ENCODE measurements at places on chromosomes 6 and 20.

GRCh38 chr20:59124296-59125029, 39.2 kb upstream of the ZNF831 start:
- peak overlapping the region; percentile 11 for H3K4me3 ChIP-seq
- peaks cover 71% of the 10 kb centered on the region for H3K4me1 ChIP-seq
- no peaks in the 10 kb centered on the region for H3K27me3 ChIP-seq
- H3K36me3 ChIP-seq = no peaks in the 10 kb centered on the region

GRCh38 chr6:46808806-46809205, 15.6 kb downstream of the MEP1A start:
- no peaks in the 10 kb centered on the region for H3K36me3 ChIP-seq
- H3K4me3 ChIP-seq = no peak overlapping the region
- no peak for ATAC-seq
- H3K4me1 ChIP-seq = no peaks in the 10 kb centered on the region
- H3K27me3 ChIP-seq = peaks cover 57% of the 10 kb centered on the region

DNA sequence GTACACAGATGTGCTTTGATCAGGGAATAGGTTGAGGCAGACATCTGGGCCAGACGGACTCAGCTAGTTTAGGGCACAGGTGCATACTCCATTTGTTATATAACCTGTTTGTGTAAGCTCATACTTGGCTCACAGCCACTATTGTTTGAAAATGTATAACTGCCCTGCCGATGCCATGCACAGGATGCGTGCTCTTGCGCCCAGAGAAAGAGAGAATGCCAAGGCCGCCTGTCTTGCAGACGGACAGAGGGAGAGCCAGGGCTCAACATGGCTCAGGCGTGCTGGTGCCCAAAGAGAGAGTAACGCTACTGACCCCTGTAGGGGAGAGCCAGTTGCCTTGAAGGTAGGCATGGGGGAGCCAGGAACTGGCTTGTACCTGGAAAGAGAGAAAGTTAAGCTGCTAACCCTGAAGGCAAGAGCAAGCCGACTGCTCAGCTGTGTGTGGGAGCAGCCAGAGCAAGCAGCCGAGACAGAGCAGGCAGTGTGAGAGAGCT, 57.7 kb downstream of the FAM229B start:
- no peaks in the 10 kb centered on the region for H3K4me1 ChIP-seq
- H3K27ac ChIP-seq = no peak overlapping the region
- no peak for ATAC-seq
- H3K36me3 ChIP-seq = no peaks in the 10 kb centered on the region

- ATAC-seq = no peak
- H3K36me3 ChIP-seq = no peaks in the 10 kb centered on the region
Observed at GRCh38 chr6:56909115-56909907, 45.6 kb upstream of the BEND6 start.

- no peaks in the 10 kb centered on the region for H3K36me3 ChIP-seq
- no peaks in the 10 kb centered on the region for H3K4me1 ChIP-seq
- no peak overlapping the region for H3K4me3 ChIP-seq
Observed at GRCh38 chr6:84546427-84546914, 217.9 kb downstream of the TBX18 start.

GRCh38 chr20:41657655-41658054, 39.5 kb upstream of the CHD6 start:
- peaks cover 16% of the 10 kb centered on the region for H3K4me1 ChIP-seq
- H3K4me3 ChIP-seq = peak overlapping the region; percentile 40
- peak overlapping the region; percentile 46 for H3K27ac ChIP-seq
- peak; percentile 48 for ATAC-seq
- H3K27me3 ChIP-seq = peaks cover 23% of the 10 kb centered on the region
- no peaks in the 10 kb centered on the region for H3K36me3 ChIP-seq

GRCh38 chr6:139416146-139416545, 41.7 kb upstream of the CITED2 start:
- no peaks in the 10 kb centered on the region for H3K36me3 ChIP-seq
- peaks cover 6% of the 10 kb centered on the region for H3K4me1 ChIP-seq
- ATAC-seq = no peak
- H3K27ac ChIP-seq = no peak overlapping the region

DNA sequence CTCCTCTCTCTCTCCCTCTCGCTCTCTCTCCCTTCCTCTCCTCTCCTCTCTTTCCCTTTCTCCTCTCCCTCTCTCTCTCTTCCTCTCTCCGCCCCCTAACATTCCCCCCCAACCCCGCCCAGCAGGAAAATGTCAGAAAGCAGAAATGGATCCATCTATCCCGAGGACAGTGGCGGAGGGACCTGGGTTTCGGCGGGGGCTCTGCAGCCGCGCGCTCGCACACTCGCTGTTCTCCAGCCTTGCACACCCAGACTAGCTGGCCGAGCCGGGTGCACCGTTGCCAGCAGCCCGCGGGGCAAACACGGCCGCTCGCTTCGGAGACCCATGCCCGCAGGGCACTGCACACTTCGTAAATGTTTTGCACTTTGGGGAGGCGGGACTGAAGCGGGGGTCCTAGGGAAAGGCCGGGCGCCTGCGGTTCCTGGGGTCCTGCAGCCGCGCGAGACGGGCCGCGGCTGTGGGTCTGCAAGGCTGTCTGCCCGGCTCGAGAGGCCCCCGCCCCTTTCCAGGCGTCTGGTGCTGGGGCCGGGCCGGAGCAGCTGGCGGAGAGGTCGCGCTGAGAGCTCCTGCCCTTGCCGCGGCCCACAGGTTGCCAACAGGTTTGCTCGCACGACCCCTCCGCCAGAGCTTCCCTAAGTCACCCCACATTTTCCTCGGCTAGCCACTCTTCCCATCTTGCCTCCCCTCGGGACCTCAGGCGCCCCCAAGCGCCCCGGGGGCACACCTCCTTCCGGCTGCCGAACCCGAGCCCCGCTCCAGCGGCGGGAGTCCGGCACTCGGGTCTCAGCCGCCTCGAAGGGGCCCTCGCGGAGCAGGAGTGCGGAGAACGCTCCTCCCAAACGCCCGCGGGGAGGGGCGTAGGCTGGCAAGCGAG, 818 bp upstream of the MDGA1 start:
- H3K36me3 ChIP-seq = peaks cover 10% of the 10 kb centered on the region
- peak overlapping the region; percentile 92 for H3K27ac ChIP-seq
- peaks cover 38% of the 10 kb centered on the region for H3K4me1 ChIP-seq
- ATAC-seq = peak; percentile 64
- H3K27me3 ChIP-seq = peaks cover 20% of the 10 kb centered on the region
- H3K4me3 ChIP-seq = peak overlapping the region; percentile 100

GRCh38 chr6:68144667-68145066, 490.4 kb upstream of the ADGRB3 start:
- no peaks in the 10 kb centered on the region for H3K36me3 ChIP-seq
- H3K27ac ChIP-seq = no peak overlapping the region
- ATAC-seq = no peak
- H3K4me1 ChIP-seq = no peaks in the 10 kb centered on the region
- H3K4me3 ChIP-seq = no peak overlapping the region

DNA sequence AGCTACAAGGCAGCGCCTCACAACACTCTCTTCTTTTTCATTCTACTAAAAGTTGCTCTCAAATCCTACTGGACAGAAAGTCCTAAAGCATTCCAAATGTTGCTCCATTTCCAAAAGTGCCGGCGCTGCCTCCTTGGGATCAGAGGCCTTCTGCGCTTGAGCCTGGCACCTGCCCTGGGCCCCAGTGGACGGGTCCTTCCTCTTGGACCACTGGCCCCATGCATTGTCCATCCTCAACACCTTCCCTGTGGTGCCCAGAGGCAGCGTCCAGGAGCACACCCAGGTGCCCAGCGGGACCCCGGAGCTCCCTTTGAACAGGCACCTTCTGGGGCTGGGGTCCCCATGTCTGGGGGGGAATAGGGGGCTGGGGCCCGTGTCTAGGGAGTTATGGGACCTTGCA, 205.2 kb downstream of the ERMARD start:
- H3K27ac ChIP-seq = no peak overlapping the region
- H3K36me3 ChIP-seq = no peaks in the 10 kb centered on the region
- peaks cover 50% of the 10 kb centered on the region for H3K27me3 ChIP-seq
- no peak overlapping the region for H3K4me3 ChIP-seq
- no peak for ATAC-seq

GRCh38 chr6:55047451-55048044, 126.8 kb upstream of the HCRTR2 start:
- no peaks in the 10 kb centered on the region for H3K4me1 ChIP-seq
- no peak overlapping the region for H3K4me3 ChIP-seq
- H3K27me3 ChIP-seq = no peaks in the 10 kb centered on the region
- no peak for ATAC-seq
- no peak overlapping the region for H3K27ac ChIP-seq
